Progenitor cell of endocrine pancreas (in vitro differentiated cells): ENCODE measurements at places on chromosomes 4 and X. TPM values are rescaled to one million over a fixed set of nuclear protein-coding genes. Genes with fewer than 3 reads are reported as not detected.

MAD2L1 gene
- 28.1 and 32.5 TPM in 2 replicates for total RNA-seq

MAGEC3 gene
- 0.31 TPM in 1 of 2 replicates, not detected in the other for total RNA-seq

- no peak overlapping the region for H3K27ac ChIP-seq
- H3K4me1 ChIP-seq: no peaks in the 10 kb centered on the region
- H3K4me3 ChIP-seq: no peak overlapping the region
- DNase-seq: no peak
Measured at GRCh38 chr4:103887191-103887590, 167.4 kb upstream of the TACR3 start.

- H3K36me3 ChIP-seq: no peaks in the 10 kb centered on the region
- H3K27me3 ChIP-seq: no peaks in the 10 kb centered on the region
- H3K4me3 ChIP-seq: no peak overlapping the region
- no peak for DNase-seq
Measured at GRCh38 chrX:57925806-57926205, 15.5 kb upstream of the ZXDA start.

- H3K27me3 ChIP-seq: no peaks in the 10 kb centered on the region
- H3K4me3 ChIP-seq: no peak overlapping the region
- no peak overlapping the region for H3K27ac ChIP-seq
- no peak for DNase-seq
- peaks cover 14% of the 10 kb centered on the region for H3K36me3 ChIP-seq
Measured at GRCh38 chrX:54534271-54534670, 4.3 kb downstream of the GNL3L start.

GRCh38 chr4:106368678-106369077 is at the start of gene GIMD1:
Gene GIMD1 (minus strand): TSS chr4:106368778. CDS start chr4:106367435, 1,343 bp downstream.
- no peak within 1 kb of the TSS for H3K4me3 ChIP-seq
- DNase-seq: no peak
